T-cell (primary cell): ENCODE measurements at places on chromosomes 3 and 15.

GRCh38 chr15:96583671-96584070 lies 253.2 kb downstream of the NR2F2 start:
- DNase-seq, result no peak

DNA sequence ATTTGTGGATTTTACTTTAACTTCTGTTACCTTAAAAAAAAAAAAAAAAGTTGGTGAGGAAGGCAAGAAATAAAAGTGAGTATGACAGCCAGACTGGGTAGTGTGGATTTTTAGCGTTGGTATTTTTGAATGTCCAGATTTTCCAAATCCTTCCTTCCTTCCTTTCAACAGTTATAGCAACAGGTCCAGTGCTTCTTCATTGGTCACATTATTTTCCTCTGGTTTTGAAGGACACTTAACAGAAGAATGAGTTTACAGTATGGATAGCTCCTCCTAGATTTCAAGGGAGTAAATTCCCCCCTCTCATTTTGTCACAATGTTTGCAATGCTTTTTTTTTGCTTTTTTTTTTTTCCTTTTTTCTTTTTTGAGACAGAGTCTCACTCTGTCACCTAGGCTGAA lies 6.4 kb downstream of the MAPKBP1 start:
- no peak for DNase-seq

GRCh38 chr3:89973156-89973555 lies 865.7 kb downstream of the EPHA3 start:
- no peak for DNase-seq

- no peak for DNase-seq
Measured at GRCh38 chr15:36558921-36559320, 20.5 kb upstream of the CDIN1 start.

GRCh38 chr3:167940241-167940640 lies 155.5 kb downstream of the GOLIM4 start:
- no peak for DNase-seq

- no peak for DNase-seq
Measured at GRCh38 chr3:72011485-72011884, 226.5 kb upstream of the PROK2 start.

DNA sequence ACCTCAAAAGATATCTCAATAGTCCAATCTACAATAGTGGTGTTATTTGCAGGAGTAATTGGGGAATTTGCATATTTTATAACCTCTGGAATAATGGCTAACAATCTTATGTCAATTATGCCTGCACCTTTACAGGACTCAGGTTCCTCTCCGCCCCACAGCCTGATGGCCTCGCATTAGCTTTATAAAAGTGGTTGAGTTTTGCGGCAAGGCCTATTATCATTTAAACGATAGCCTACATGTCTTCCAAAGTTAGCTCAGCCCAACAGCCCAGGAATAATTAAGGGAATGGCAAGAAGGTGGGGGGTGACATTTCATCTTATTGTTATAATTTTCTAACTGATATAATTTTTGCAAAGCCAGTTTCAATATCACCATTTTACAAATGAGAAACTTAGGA lies 97.3 kb downstream of the RTP4 start:
- DNase-seq, result no peak

DNA sequence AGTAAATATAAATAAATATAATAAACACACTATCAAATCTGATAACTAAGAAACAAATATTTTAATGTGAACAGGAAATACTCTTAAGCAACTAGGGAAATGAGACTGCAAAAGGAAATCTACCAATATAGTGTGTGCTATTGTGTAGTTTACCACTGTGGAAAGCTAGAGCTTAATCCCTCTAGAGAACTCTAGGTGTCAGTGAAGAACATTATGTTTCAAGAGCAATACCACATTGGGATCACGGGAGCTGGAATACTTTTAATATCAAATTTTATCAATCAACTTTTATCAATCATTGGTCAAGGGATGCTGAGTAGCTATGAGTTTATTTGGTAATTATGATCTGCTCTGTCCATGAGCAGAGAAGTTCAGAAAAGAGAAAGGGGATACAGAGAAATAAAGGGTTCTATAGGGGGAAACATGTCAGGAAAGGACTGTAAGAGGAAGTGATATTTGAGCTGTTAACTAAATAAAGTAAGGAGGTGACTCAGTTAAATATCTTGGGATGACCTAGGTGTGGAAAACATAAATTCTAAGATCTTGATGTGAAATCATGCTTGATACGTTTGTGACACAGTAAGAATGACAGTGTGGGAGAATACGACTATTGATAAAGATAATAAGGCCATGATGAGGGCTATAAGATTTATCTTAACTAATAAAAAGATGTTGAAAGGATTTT lies 762.2 kb upstream of the ALCAM start:
- no peak for DNase-seq
